ENCODE measurements at places on chromosomes 1 and 21. TPM values are rescaled to one million over a fixed set of nuclear protein-coding genes. Genes with fewer than 3 reads are reported as not detected.
A peak's percentile ranks its signal among the peaks of the same experiment; 100 is the strongest.

SMYD2 gene
- total RNA-seq, result 247 TPM

- DNase-seq, result no peak
Measured at GRCh38 chr21:36985751-36986594, 19.5 kb upstream of the HLCS start.

DNA sequence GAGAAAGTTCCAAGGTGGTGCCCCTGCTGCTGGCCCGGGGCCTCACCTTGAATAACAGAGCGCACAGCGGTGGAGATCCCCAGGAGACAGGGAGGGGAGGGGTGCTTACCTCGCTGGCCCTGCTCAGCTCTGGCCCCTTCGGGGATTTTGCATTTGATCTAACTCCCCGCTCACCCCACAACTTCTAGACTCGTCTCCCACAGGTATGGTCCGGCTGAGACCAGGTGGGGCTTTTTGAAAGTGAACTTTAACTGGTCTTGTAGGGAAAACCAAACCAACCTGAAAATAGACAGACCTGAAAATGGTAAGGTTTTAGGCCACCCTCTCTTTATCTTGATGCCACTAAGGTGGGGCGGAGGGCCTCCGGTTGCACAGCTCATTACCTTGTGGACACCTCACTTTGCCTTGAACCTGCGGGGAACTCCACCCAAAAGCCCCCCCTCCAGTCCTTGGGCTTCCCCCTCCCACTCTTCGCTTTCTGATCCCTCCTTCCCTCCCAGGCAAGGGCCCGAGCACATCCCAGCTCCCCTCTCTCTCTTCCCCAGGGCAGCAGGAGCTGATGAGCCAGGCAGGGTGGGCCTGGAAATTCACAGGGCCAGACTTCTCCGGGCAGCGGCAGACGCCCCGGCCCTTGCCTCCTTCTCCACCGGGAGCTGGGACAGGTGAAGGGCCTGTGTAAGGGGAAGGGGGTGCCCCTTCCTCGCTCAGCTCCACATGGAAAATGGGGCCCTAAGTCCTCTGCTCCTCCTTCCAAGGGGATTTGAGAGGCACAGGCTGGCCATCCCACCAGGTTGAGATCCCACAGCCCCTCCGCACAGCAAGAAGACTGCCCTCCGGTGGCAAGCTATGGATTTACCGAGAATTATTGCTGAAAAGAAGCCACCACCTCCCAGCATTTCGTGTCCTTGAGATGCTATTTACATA lies 16.1 kb downstream of the TNFRSF8 start:
- no peak for DNase-seq

DNA sequence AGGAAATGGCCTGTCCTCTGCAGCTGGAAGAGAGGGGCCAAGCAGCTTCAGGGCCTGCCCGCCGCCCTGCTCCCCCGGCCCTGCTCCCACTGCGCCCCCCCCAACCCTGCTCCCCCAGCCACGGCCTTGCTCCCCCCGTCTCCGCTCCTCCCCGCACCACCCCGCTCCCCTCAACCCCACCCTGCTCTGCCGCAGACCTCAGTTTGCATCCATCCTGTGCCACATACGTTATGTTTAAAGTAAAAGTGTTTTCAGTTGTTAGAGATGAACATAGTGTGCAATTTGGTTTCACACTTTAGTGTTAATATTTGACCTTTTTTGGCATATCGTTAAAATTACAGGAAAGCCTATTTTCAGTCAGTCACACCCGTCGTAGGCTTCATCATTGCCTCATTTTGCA lies 34.1 kb upstream of the DIP2A start:
- no peak for DNase-seq

DNA sequence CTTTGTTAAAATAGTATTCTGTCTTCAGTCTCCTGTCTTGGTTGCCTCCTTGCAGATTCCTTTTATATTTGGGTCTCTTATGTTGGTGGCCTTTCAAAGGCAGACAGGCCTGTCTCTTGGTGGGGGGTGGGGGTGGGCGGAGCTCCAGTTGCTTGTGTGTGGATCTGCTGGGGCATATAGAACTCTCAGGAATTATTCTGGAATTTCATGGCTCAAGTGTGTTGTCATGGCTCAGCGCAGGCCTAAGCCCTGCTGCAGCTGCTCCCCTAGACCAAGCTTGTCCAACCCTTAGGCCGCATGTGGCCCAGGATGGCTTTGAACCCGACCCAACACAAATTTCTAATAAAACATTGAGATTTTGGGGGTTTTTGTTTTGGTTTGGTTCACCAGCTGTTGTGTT lies 8.0 kb downstream of the C1orf35 start:
- no peak for DNase-seq

GRCh38 chr1:30639881-30640452 lies 83.4 kb downstream of the MATN1 start:
- no peak for DNase-seq

- DNase-seq, result no peak
Measured at GRCh38 chr1:150012611-150013010, 2.1 kb upstream of the OTUD7B start.

GRCh38 chr1:98924977-98925376 lies 79.7 kb downstream of the PLPPR5 start:
- DNase-seq, result no peak

RXRG gene
- 9.3 TPM for total RNA-seq

DNA sequence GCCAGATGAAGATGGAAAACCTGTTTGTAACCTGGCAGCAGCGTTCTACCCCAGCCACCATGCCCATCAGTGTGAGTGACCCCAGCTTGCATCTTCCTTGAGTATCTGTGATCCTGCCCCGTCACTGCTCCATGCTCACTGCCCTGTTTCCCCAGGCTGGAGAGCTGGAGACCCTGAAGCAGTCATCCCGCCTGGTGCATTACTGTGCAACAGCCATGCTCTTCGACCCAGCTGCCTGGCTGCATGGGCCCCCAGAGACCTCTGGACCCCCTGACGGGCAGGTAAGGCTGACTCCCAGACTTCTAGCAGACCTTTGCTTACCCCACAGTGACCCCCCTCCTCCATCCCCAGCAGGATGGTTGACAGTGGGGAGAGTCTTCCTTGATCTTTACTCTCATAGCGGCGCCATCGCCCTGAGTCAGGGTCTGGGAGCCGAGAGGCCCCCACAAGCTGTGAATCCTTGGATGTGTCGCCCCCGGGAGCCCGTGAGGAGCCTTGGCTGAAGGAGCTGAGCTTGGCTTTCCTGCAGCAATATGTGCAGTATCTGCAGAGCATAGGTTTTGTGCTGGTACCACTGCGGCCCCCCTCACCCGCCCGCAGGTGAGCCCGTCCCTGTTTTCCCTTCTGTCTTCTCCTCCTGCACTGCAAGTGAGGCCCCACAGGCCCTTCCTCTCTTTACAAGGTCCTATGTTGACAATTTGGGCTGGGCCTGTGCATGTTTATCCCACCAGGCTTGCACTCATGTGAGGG lies 10.4 kb downstream of the HYI start:
- no peak for DNase-seq

DNA sequence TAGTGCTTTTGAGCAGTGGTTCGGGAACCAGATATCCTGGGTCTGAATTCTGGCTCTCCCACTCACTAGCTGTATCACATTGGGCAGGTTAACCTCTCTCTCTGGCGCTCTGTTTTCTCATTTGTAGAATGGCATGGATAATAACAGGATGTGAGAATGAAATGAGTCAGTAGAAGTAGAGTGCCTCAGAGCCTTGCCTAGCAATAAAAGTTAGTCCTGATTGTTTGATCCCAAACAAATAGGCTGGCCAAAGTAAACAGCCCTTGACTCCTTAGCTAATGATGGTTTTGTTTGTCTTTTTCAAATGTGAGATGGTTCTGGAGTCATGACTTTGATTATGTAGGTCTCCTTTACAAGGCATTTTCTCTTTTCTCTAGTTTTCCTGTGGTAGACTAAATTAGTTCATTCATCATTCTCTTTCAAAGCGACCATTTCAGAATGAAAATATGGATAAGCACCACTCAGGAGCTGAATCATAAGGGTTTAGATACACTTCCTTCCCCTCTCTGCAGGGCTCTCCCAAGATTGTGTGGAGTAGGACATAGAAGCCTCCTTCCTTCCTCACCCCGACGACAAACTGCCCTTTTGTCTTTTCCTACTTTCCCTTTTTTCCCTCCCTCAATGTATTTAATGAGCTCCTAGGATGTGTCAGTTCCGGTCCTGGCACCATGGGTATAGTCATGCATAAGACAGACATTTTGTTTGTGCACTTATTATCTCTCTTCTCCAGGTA lies 23.1 kb downstream of the KIAA0040 start:
- no peak for DNase-seq

DNA sequence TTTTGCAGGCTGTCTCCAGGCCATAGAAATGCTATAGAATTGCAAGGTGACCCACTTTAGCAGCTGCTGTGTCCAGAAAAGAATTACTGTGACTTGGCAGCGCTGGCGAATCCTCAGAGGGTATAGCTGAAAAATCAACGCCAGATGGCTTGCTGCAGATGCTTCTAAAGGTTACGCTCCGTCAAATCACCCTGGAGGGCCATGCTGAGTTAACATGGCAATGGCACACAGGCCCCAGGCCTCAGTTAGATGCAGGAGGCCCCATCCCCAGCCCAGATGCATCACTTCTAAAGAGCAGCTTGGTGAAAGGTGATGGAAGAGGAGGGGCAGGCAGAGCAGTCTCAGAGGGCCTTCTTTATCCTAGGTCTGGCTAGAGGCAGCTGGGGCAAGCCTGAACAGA lies 18.0 kb downstream of the KIAA1614 start:
- DNase-seq, result no peak

- DNase-seq, result no peak
Measured at GRCh38 chr1:63902844-63903589, 129.2 kb downstream of the ROR1 start.

- no peak for DNase-seq
Measured at GRCh38 chr1:200260597-200261335, 149.1 kb downstream of the ZNF281 start.

GRCh38 chr21:45577801-45578175 lies 35.5 kb upstream of the SLC19A1 start:
- DNase-seq, result peak; percentile 6

- no peak for DNase-seq
Measured at GRCh38 chr1:229964281-229964680, 102.8 kb upstream of the GALNT2 start.

DNA sequence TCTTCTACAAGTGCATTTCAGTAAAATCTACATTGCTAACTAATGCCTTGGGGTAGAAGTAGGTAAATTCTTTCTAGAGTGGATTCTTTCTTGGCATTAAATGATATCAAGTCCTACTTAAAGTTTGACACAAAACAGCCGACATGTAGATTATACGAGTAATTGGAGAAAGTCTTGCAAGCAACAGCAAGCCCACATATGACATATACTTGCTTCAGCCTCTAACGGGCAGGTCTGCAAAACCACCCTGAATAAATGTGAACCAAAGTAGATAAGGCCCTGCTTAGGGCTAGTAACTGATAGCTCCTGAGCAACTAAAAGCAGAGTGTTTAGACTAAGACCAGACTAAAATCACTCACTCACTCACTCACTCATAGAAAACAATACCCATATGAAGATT lies 203.2 kb downstream of the LTN1 start:
- DNase-seq, result no peak

DNA sequence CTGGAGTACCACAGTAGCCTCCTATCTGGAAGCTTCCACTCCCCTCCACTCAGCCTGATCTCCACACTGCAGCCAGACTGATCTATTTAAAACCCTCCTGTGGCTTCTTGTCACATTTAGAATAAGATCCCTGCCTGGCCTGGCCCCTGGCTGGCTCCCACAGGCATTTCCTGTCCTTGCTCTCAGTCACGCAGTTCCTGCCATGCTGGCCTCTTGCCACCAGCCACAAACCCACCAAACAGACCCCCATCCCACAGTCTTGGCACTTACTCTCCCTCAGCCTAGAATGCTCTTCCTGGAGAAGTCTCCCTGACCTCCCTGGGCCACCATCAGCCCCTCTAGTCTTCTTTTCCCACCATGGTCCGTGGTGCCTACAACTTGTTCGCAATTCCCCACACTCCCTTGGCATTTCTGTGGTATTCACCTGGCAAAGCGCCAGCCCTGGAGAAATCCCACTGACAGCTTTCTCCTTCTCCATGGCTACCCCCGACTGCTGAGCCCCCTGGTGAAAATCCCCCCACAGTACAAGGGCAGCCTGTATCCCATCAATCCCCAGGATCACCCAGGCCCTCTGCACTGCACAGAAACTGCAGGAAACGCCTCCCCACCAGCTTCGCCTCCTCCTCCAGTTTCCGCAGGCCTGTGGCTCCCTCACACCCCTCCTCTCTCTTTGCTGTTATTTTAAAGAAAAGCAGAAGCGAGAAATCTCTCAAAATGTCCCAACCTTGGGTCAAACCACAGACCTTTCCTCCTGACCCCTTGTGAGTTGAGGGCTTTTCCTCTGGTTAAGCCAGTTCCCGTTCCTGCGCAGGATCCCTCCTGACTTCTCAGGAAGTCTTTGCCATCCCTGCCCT lies 94.5 kb downstream of the SYT2 start:
- peak; percentile 38 for DNase-seq

- no peak for DNase-seq
Measured at GRCh38 chr1:233255145-233255544, 40.4 kb downstream of the PCNX2 start.

DNA sequence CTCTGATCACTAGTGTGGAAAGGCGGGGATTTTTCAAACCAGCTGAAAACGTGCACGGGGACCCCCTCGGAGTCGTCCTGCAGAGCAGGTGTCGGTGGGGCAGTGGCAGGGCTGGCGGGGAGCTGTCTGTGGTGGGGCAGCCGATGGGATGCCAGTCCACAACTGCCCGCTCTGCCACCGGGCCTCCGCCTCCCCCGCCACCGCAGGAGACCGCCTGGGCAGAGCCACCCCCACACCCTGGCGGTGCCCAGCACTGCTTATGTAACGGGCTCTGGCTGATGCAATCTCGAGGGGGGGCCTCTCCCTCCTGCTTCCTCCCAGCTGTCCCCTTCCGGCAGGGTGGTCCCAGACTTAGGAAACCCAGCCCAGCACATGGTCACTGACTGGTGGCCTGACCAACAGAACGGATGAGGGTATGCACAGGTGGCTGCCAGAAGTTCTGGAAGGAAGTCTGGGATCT lies 9.3 kb downstream of the CHD5 start:
- no peak for DNase-seq

DCST2 gene
- not detected for total RNA-seq

DNA sequence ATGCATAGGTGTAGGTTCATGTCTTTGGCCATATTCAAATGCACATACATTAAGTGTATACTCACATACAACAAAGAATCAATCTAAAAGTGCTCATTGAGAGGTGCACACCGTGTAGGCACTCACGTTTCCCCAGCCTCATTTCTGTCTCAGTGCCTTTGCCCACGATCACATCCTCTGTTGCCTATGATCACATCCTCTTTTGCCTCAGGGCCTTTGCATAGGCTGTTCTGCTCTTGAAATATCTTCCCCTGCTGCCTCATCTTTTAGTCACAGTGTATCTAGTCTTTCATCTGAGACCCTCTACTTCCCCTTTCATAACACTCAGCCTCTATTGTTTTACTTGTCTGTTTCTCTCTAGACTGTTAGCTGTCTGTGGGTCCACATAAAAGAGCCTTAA lies 69.3 kb downstream of the FOXD2 start:
- no peak for DNase-seq

GRCh38 chr1:36534711-36535412 lies 52.1 kb upstream of the CSF3R start:
- DNase-seq, result no peak

- DNase-seq, result peak; percentile 74
Measured at GRCh38 chr1:24111996-24112779, at the start of gene MYOM3. TSS of gene MYOM3 (minus strand) at chr1:24112135. CDS start at chr1:24108636, 3,499 bp downstream.

GSTM5 gene
- 2.4 TPM for total RNA-seq
